ENCODE measurements at places on chromosomes 3 and 15. TPM values are rescaled to one million over a fixed set of nuclear protein-coding genes. Genes with fewer than 3 reads are reported as not detected.

MEIS2 gene
- total RNA-seq: not detected

CNTN3 gene
- not detected for total RNA-seq

SKIL gene
- 27.5 TPM for total RNA-seq

KLF15 gene
- total RNA-seq: 0.08 TPM

ADAMTS7 gene
- 0.47 TPM for total RNA-seq

CTXND1 gene
- total RNA-seq: not detected

MCCC1 gene
- total RNA-seq: 27.3 TPM

SEMA3G gene
- 0.13 TPM for total RNA-seq

OIP5 gene
- total RNA-seq: 15.6 TPM
